GM23248 (cell line): ENCODE measurements at places on chromosomes 16 and 17.

DNA sequence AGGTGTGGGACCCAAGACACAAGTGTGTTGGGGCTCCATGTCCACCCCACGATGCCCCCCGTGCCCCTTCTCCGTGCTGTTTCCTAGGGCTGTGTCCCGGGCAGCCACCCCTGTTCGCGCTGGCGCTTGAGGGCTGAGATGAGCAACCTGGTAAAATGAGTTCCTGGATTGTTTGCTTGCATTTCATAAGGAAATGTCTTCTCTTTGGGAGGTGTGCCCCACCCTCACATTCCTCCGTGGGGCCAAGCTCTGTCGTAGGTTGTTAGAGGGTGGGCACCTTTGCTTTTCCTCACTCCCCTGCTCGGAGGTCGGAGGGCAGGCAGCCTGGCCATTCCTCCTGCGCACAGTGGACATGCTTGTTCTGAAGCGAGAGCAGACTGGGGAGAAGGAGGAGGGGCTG is 171.3 kb upstream of the CHMP6 start:
- DNase-seq: no peak

GRCh38 chr17:15092762-15093161 is 172.4 kb downstream of the PMP22 start:
- DNase-seq: peak; percentile 59

- DNase-seq: no peak
Observed at GRCh38 chr17:74999523-74999922, 12.1 kb downstream of the CDR2L start.

GRCh38 chr17:29526322-29526721 is 40.5 kb downstream of the ABHD15 start:
- peak; percentile 4 for DNase-seq

GRCh38 chr17:46847204-46848191 is 3.9 kb upstream of the WNT9B start:
- DNase-seq: no peak

GRCh38 chr16:28211758-28212531 is at the start of gene XPO6:
Gene XPO6 (minus strand): TSS chr16:28211965. CDS start chr16:28211368, 597 bp downstream.
- DNase-seq: peak; percentile 96

DNA sequence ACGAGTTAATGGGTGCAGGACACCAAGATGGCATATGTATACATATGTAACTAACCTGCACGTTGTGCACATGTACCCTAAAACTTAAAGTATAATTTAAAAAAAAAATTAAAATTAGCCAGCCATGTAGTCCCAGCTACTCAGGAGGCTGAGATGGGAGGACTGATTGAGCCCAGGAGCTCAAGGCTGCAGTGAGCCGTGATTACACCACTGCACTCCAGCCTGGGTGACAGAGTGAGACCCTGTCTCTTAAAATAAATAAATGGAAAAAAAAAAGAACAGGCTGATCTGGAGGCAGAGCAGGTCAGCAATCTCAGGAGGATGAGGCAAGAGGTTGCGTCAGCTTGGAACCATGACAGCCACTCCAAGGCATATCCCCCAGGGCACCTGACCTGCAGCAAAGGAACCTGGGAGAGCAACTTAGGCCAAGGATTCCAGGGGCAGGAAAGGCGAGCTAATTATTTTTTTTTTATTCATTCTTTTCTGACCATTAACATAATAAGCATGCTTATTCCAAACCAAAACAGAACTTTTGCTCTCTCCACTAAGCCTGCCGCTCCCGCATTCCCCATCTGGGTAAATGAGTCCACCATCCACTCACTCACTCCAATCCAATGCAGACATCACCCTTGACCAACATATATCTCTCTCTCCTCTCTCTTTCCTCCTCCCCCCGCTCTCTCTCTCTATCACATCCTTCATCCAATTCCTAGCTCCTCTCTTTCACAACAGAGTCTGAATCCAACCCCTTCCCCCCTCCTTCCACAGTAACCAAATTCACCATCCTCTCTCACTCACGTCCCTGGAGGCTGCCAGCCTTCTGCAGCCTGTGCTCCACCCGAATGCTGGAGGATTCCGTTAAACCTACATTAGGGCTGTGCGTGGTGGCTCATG is 47.7 kb downstream of the TK2 start:
- DNase-seq: peak; percentile 82

- peak; percentile 4 for DNase-seq
Observed at GRCh38 chr16:54602666-54603065, 316.1 kb upstream of the IRX3 start.

DNA sequence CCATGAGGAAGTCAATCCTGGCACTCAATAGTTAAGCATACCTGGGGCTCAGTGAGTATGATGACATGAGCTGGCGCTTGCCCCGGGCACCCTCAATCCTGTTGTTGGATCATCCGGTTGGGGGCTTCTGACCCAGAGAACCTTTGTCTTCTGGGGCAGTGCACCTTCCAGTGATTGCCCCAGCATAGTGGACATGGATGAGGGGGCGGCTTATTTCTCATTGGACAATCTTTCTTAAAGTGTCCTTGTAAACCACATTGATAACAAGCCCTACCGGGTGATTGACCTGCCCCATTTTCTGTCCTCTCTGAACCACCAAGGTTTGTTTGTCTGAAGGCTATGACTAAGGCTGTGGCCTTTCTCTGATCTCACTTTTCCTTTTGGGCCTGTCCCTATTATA is 18.2 kb downstream of the IGSF6 start:
- DNase-seq: no peak

DNA sequence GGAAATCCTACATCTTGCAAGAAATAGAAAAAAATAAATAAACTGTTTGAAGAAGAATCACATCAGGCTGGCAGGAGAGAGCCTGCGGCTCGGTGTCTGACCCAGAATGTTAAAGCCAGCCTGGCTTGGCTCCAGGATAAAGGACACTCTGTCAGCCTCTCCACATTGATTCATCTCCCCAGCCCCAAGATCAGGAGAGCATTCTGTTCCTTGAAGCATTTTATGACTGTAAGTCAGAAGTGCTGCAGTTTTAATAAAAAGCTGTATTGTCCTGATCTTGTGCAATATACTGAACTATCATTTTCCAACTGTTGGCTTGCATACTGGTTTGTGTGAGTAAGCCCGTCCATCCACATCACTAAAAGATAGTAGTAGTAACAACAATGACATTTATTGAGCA is 426.6 kb downstream of the HAPSTR1 start:
- no peak for DNase-seq

- DNase-seq: peak; percentile 90
Observed at GRCh38 chr17:4565209-4566141, 5.1 kb upstream of the GGT6 start.

- peak; percentile 97 for DNase-seq
Observed at GRCh38 chr17:80984749-80985148, 6.9 kb upstream of the CHMP6 start.

GRCh38 chr16:23107117-23107516 is 42.1 kb downstream of the USP31 start:
- no peak for DNase-seq

DNA sequence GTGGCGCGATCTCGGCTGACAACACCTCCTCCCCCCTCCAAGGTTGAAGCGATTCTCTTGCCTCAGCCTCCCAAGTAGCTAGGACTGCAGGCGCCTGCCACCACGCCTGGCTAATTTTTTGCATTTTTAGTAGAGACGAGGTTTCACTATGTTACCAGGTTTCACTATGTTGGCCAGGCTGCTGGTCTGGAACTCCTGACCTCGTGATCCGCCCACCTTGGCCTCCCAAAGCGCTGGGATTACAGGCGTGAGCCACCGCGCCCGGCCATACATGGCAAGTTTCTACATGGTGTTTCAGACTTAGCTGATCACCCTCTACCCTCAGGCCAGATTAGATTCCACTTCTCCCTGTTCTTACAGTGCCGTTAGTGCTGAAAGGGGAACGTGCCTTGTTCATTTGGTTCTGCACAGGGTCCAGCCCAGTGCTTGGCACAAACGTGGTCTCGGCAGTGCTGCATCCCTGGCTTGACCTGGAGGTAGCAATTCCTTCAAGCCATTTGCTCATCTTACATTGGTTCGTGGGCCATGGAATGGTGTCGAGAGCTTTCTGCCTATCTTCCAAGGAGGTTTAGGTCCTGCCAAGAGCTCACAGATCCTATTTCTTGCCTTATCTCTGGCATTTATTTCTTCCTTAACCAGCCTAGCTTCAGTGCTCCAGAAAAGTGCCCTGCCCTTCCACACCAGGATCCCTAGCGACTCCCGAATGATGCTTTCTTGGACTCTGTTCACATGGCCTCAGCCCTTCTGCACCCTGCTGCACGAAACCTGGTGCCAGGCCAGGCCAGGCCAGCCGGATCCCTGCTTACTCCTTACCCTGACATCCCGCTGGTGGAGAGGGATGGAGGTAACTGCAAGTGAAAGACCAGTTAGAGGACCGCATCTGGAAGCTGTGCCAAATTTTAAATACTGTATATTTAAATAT is 14.8 kb upstream of the AURKB start:
- DNase-seq: no peak

- no peak for DNase-seq
Observed at GRCh38 chr16:57747496-57747895, 11.9 kb downstream of the KATNB1 start.

- peak; percentile 67 for DNase-seq
Observed at GRCh38 chr17:73030501-73030921, 62.0 kb downstream of the SLC39A11 start.

GRCh38 chr17:63841350-63842172 is 924 bp downstream of the SMARCD2 start:
- DNase-seq: peak; percentile 72

GRCh38 chr16:56625140-56625942 is at the start of gene MT1E:
Gene MT1E (plus strand): TSS chr16:56625781. CDS start chr16:56625852, 71 bp downstream.
- DNase-seq: peak; percentile 97

GRCh38 chr16:10876799-10877341 is at the start of gene CIITA:
Gene CIITA (plus strand): TSS chr16:10877202. CDS start chr16:10877331, 129 bp downstream.
- DNase-seq: peak; percentile 96

GRCh38 chr17:83183145-83183948 is 103.9 kb downstream of the METRNL start:
- no peak for DNase-seq
